Stimulated activated CD4-positive, alpha-beta T cell treated with anti-CD3 and anti-CD28 coated beads, TNF-alpha, amount 100 ng/mL, for 1 hour (primary cell): ENCODE measurements at places on chromosomes 6 and 20.

DNA sequence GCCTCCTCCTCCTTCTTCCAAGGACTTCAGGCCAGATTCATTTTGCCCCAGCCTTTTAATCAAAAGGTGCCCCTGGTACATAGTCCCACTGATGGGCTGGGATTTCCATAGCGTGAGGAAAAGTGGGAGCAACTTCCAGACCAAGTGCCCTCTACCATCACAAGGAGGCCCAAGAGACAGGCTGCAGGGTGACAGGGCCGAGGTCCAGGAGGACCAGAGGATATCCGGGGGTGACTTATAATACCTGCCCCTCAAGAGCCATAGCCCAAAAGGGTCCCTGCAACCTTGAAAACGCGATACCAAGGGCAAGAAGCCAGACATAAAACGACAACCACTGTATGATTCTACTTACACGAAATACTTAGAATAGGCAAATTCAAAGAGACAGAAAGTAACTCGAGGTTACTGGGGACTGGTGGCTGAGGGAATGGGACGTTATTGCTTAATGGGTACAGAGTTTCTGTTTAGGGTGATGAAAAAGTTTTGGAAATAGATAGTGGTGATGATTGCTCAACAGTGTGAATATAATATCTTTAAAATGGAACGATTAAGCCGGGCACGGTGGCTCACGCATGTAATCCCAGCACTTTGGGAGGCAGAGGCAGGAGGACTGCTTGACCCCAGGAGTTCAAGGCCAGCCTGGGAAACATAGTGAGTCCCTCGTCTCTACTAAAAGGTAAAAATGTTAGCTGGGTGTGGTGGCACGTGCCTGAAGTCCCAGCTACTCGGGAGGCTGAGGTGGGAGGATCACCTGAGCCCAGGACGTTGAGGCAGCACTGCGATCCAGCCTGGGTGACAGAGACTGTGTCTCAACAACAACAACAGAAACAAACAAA is 71.9 kb downstream of the NOL4L start:
- DNase-seq: no peak

DNA sequence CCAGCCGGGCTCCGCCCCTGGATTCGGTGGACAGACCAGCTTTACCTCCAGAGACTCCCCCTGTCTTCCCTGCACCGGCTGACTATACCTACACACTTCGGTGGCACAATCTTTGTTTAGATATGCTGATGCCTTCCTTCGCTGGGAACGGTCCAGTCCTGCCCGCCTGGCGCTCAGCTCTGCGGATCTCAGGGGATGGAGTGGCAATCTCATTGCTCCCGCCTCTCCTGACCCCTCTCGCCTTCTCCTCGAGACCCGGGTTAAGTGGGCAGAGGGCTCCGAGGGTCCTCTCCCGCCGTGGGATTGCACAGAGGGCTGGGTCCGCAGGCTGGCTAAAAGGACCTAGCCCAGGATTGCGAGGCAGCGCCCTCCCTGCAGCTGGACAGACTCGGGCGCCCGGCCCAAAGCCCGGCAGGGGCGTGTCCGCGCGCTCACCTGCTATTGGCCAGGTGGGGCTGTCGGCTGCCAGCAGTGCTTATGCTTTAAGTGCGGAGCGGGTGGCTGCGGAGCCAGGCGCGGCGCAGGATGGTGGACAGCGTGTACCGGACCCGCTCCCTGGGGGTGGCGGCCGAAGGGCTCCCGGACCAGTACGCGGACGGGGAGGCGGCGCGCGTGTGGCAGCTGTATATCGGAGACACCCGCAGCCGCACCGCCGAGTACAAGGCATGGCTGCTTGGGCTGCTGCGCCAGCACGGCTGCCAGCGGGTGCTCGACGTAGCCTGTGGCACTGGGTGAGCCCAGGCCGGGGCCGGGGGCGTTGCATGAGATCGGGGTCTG is at the start of gene GNMT:
GNMT (plus strand) TSS at position 512 of the 777 bp plus-strand sequence; CDS start at position 526, 14 bp downstream.
- DNase-seq: peak; percentile 24

GRCh38 chr20:62227591-62227976 is 7.5 kb upstream of the HRH3 start:
- no peak for DNase-seq

DNA sequence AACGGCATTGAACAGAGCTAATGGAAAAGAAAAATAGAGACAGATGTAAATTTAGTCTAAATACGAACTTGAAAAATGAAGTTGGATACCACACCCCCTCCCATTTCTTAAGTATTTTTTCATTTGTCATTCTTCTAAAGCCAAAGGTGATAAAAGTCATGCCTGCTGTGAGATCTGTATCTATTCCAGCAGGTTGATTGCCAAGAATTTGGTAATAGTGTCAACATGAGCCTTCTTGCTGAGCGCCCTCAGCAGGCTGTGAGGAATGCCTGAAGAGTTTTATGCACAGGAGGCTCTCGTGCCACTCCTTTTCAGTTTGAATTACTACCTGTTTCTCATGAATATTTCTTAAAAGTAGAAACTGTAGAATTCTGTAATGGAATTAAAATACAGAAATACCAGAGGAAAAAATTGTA is 165.4 kb downstream of the QKI start:
- DNase-seq: no peak

DNA sequence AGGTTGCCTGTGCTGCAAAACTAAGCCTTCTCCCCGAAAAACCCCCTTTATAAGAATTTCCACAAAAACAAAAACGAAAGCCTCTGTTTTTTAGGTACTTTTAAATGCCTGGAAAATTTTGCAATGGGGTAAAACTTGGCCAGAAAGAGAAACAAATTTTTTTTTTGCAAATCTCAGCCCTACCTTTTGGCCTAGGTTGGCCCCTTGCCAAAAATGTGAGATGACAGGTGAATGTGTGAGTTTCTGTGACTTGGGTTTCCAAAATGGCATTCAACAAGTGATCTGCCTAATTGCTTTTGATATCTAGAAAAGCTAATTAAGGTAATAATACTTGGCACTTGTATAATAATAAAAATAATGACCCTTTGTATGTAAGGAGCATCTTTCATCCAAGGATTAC is 48.4 kb downstream of the MAFB start:
- no peak for DNase-seq

- DNase-seq: no peak
Observed at GRCh38 chr6:44428682-44429081, 41.2 kb downstream of the CDC5L start.

DNA sequence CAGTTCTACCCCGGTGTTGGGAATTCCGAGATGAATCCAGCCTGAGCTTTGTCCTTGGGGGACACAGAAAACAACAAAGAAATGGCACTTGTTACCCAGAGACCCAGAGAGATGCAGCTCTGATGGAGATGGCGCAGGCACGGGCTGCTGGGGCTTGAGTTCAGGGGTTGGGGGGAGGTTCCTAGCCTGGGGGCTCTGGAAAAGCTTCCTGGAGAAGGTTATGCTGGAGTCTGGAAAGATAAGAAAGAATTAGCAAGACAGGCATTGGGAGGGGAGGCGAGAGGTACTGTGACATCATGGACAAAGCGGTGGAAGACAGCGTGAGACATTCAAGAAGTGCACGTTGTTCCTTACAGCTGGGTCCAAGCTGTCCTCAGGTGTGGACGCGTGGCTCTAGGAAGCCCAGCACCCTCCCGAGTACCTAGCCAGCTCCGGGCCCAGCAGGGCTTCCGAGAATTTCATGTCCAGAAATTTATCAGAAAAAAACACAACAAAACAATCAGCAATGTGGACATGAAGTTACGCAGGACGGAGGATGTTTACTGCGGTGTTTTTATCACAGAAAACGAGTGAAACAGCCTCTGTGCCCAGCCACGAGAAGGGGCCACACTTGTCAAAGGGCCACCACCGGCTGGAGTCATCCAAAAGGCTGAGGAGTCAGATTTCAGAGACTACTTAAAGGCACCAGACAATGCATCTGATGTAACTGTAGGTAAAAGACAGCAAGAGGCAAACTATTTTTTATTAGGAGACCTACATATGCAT is 39.5 kb downstream of the C20orf203 start:
- no peak for DNase-seq

DNA sequence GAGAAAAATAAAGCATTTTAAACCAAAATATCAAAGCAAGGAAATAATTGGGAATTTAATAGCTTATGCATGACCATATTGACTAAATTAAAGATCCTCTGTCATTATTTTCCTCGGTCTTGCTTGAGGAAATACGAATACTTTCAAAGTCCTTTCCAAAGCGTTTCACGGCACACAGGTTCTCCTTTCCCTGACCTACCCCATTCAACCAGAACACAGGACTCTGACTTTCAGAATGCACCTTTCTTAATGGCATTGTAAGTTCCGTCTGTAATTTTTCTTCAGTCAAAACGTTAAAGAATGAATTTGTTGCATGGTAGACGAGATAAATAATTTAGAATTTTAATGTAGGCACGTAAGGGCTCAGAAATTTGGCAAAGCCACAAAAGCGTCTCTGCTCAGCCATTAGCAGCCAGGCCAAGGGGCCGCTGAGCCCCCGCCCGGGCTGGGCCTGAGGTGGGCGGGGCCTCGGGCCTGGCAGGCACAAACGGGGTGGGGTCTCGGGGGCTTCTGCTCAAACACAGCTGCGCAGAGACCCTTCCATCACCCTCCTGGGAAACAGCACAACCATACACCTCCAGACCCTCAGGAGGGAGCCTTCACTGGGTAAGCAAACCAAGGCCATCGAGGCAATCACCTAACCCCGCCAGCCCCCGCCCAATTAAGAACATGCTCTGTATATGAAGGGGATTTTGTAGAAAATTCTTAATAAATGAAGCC is 3.4 kb downstream of the NEDD9 start:
- no peak for DNase-seq

- no peak for DNase-seq
Observed at GRCh38 chr6:293193-294174, 1.2 kb downstream of the DUSP22 start.

GRCh38 chr6:148572676-148573335 is 174.0 kb upstream of the UST start:
- no peak for DNase-seq

DNA sequence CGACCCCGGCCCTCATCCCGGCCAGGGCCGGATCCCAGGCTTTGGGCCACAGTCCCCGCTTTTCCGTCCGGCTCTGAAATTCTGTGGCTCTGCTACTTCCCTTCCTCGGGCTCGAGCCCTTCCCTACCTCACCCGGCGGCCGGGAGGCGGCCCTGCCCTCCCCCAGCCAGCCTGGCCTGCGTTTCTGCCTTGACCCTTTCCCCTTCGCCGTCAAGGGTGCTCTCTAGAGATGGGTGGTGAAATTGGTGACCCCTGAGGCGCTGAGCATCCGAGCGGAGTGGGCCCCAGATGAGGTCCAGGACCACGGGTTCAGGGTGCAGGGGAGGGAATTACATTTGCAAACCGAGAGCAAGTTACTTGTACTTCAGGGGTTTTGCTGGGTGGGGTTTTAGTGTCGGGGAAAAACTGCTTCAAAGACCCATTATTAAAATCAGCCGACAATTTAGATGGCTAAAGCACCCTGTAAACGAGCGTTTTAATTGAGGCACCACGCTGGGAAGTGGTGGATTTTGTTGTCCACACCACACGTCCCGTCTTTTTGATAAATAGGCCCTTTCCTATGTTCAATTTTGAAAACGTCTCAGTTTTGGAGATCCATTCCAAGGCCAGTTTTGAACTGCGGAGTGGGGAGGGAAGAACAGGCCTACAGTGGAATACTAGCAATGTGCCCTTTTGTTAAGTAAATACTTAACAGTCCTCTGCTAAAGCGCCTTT is 9.9 kb downstream of the TFAP2A start:
- no peak for DNase-seq

DNA sequence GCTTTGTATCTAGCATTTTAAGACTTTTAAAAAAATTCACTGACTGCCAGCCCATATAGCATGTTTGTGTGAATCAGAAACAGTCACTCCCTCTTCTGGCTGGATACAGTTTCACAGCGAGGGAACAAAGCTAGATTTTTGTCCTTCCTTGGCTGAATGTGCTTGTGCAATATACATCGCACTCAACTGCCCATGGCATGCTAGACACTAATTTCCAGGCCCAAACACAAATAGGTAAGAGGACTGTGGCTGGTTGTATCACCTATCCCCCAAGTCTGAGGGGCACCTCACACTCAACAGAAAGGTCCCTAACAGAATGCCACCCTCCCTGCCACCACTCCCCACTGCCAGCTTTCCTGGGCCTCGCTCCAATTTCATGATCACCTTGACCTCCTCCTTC is 16.2 kb upstream of the BLCAP start:
- DNase-seq: no peak

GRCh38 chr20:62454904-62455636 is 20.7 kb downstream of the GATA5 start:
- no peak for DNase-seq

GRCh38 chr20:1440024-1440423 is 26.6 kb downstream of the NSFL1C start:
- no peak for DNase-seq

DNA sequence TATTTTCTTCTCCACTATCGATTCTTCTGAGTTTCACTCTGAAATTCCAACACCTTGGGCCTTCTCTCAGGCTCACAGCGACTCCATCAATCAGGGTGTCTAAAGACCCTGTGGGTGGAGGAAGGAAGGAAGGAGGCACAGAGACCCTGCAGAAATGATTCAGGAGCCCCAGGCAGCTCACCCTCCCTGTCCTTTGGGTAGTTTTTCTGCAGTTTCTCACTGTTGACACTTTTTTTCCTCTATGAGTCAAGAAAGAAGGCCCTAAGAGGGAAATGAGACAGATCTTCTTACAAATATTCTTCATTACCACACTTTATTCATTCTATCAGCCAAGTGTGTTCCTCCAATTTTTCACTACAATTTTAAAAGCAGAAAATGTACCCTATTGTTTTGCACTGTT is 34.2 kb upstream of the TBXT start:
- DNase-seq: no peak

DNA sequence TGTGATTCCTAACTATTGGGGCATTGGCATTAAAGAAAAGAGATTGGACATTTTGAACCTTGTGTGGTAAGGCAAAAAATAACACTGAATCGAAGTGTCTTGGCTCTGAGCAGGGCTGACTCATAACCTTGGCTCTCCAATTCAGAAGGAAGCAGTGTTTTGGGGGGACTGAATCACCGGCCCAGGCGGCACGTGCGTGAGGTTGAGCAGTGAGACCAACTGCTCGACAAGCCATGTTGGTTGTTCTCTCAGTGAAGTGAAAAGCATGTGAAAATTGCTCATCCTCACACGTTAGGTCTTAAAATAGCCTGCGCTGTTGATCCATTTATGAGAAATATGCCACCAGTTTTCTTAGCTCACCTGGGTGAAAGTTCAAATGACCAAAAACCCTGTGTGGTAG is 137.8 kb upstream of the SPACA1 start:
- DNase-seq: no peak

- no peak for DNase-seq
Observed at GRCh38 chr20:7038029-7038428, 270.5 kb downstream of the BMP2 start.

- no peak for DNase-seq
Observed at GRCh38 chr6:15368873-15369272, 123.0 kb downstream of the JARID2 start.

GRCh38 chr6:83370567-83370966 is 60.3 kb downstream of the ME1 start:
- no peak for DNase-seq

GRCh38 chr6:166969390-166970002 is 13.1 kb upstream of the RNASET2 start:
- no peak for DNase-seq
